ENCODE measurements at places on chromosomes 1 and 21.

GRCh38 chr1:6646499-6647148 is 22.0 kb downstream of the THAP3 start:
- DNase-seq = peak; percentile 51
- H3K4me3 ChIP-seq = no peak overlapping the region
- peaks cover 2% of the 10 kb centered on the region for H3K36me3 ChIP-seq
- H3K27me3 ChIP-seq = no peaks in the 10 kb centered on the region

- DNase-seq = no peak
- no peak overlapping the region for H3K4me3 ChIP-seq
- H3K36me3 ChIP-seq = peaks cover 50% of the 10 kb centered on the region
- no peak overlapping the region for H3K27ac ChIP-seq
- peaks cover 41% of the 10 kb centered on the region for H3K27me3 ChIP-seq
- peaks cover 62% of the 10 kb centered on the region for H3K4me1 ChIP-seq
These were observed 29.2 kb downstream of the MAN1C1 start for GRCh38 chr1:25645637-25646400.

GRCh38 chr21:14657241-14658008 is 111.3 kb upstream of the SAMSN1 start:
- DNase-seq = no peak
- H3K27ac ChIP-seq = no peak overlapping the region
- peaks cover 5% of the 10 kb centered on the region for H3K4me1 ChIP-seq
- H3K36me3 ChIP-seq = peaks cover 2% of the 10 kb centered on the region
- no peak overlapping the region for H3K4me3 ChIP-seq
- H3K27me3 ChIP-seq = no peaks in the 10 kb centered on the region

GRCh38 chr1:6246497-6247467 is 2.8 kb downstream of the HES3 start:
- H3K27ac ChIP-seq = no peak overlapping the region
- DNase-seq = peak; percentile 83
- peaks cover 59% of the 10 kb centered on the region for H3K27me3 ChIP-seq
- H3K4me3 ChIP-seq = peak overlapping the region; percentile 25
- H3K4me1 ChIP-seq = peaks cover 15% of the 10 kb centered on the region

GRCh38 chr1:159076438-159077119 is at the start of gene AIM2:
AIM2 (minus strand) TSS chr1:159076766; CDS start chr1:159073499, 3,267 bp downstream.
- H3K36me3 ChIP-seq = peaks cover 2% of the 10 kb centered on the region
- peaks cover 47% of the 10 kb centered on the region for H3K4me1 ChIP-seq
- DNase-seq = peak; percentile 70
- H3K4me3 ChIP-seq = peak within 1 kb of the TSS; percentile 68
- H3K27me3 ChIP-seq = peaks cover 4% of the 10 kb centered on the region
- H3K27ac ChIP-seq = peak within 1 kb of the TSS; percentile 94

- no peak for DNase-seq
- no peak overlapping the region for H3K4me3 ChIP-seq
- H3K27ac ChIP-seq = no peak overlapping the region
These were observed 28.8 kb upstream of the PTGFRN start for GRCh38 chr1:116880917-116881316.

- no peaks in the 10 kb centered on the region for H3K36me3 ChIP-seq
- no peak overlapping the region for H3K27ac ChIP-seq
- no peaks in the 10 kb centered on the region for H3K27me3 ChIP-seq
- DNase-seq = no peak
- H3K4me1 ChIP-seq = no peaks in the 10 kb centered on the region
- H3K4me3 ChIP-seq = no peak overlapping the region
These were observed 31.1 kb upstream of the SRP9 start for GRCh38 chr1:225746361-225747179.

- H3K27me3 ChIP-seq = peaks cover 40% of the 10 kb centered on the region
- H3K36me3 ChIP-seq = peaks cover 2% of the 10 kb centered on the region
- no peak for DNase-seq
- no peak overlapping the region for H3K4me3 ChIP-seq
- no peaks in the 10 kb centered on the region for H3K4me1 ChIP-seq
- H3K27ac ChIP-seq = no peak overlapping the region
These were observed 52.0 kb downstream of the NBPF6 start for GRCh38 chr1:108502138-108502537.

DNA sequence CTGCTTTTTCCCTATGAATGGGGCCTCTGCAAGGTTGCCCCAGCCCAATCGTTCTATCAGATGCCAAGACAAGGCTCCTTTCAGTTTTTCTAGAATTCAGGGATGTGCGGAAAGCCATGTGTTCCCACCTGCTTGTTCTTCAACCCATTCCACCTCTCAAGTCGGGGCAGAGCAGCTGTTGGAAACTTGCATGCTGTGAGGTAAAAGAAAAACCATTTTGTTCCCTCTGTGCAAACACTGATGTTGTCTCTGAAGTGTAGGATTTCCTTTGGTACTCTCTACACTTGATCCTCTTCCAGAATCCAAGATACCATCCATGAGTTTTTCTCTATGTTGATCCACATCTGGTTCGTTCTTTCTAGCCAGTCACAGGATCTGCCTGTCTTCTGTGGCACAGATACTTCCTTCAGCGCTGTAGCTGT is 7.3 kb downstream of the IER5 start:
- no peak overlapping the region for H3K4me3 ChIP-seq
- DNase-seq = no peak
- no peaks in the 10 kb centered on the region for H3K27me3 ChIP-seq
- H3K27ac ChIP-seq = no peak overlapping the region
- peaks cover 45% of the 10 kb centered on the region for H3K36me3 ChIP-seq
- H3K4me1 ChIP-seq = peaks cover 77% of the 10 kb centered on the region

GRCh38 chr1:162772571-162773154 is 17.8 kb upstream of the HSD17B7 start:
- no peaks in the 10 kb centered on the region for H3K4me1 ChIP-seq
- H3K36me3 ChIP-seq = no peaks in the 10 kb centered on the region
- no peak for DNase-seq

DNA sequence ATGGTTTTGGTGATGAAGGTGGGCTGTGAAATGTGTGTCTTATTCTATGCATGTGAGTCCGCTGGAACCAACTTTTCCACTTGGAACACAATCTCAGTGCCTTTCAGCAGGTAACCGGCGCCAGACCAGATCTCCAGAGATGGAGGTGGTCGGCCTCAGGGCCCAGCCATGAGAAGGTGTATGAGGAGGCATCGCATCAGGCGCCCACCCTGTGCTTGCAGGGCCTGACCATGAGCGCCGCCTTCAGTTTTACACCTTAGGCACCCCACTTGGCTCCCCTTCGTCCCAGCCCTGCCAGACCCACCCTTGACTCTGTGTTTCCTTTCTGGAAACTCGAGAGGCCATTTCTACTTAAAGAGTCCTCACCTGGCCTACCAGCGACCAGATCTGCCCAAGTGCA is 48.6 kb upstream of the ATF3 start:
- peaks cover 7% of the 10 kb centered on the region for H3K4me1 ChIP-seq
- peaks cover 26% of the 10 kb centered on the region for H3K27me3 ChIP-seq
- peak overlapping the region; percentile 48 for H3K27ac ChIP-seq
- H3K36me3 ChIP-seq = peaks cover 1% of the 10 kb centered on the region

DNA sequence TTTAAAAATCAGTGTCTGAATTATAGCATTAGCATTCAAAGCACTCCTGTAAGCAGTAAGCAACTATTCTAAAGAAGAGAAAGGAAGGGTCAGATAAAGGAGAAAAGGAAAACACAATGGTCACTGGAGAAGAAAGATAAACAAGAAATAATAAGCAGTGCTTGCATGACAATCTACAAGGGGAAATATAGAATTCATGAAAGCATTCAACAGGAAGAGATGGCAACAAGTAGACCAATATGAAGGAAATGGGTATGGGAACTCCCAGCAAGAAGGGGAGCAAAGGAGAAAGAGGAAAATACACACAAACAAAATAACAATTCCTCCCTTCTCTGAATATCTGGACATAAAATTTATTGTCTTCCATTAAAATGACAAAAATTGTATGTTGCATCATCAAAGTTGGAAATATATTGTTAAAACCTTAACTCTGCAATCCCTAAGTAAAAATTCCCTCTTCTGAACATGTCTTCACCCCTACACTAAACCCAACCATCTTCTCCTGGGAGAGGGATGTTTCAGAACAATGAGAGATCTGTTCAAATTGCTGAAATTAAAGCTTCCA is 206.3 kb upstream of the SAMSN1 start:
- peaks cover 17% of the 10 kb centered on the region for H3K27me3 ChIP-seq
- no peak overlapping the region for H3K27ac ChIP-seq
- H3K4me1 ChIP-seq = peaks cover 22% of the 10 kb centered on the region
- DNase-seq = no peak
- H3K36me3 ChIP-seq = peaks cover 6% of the 10 kb centered on the region
- H3K4me3 ChIP-seq = no peak overlapping the region

DNA sequence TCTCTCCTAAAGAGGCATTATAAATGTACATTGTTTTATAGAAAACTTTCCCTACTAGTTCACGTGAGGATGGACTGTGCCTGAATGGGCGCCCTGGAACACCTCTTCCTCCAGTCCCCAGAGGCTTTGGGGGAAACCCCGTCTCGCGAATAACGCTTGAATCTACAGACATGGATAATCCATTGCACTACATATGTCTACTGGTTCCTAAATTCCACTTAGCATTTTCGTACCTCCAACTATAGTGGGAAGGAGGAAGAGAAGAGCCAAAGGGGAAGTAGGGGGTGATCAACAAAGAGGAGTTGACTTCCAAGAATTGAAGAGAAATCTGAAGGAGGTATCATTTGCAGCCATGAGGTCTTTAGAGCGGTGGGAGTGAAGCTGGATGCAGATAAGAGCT is 11.1 kb downstream of the BARHL2 start:
- no peak for DNase-seq
- peaks cover 83% of the 10 kb centered on the region for H3K27me3 ChIP-seq
- no peak overlapping the region for H3K27ac ChIP-seq

- H3K27ac ChIP-seq = peak overlapping the region; percentile 69
- H3K4me1 ChIP-seq = peaks cover 14% of the 10 kb centered on the region
- no peak overlapping the region for H3K4me3 ChIP-seq
- no peaks in the 10 kb centered on the region for H3K27me3 ChIP-seq
- DNase-seq = peak; percentile 19
These were observed 200.0 kb downstream of the GABPA start for GRCh38 chr21:25934771-25935224.

GRCh38 chr1:169601096-169601881 is 15.0 kb upstream of the F5 start:
- H3K4me3 ChIP-seq = no peak overlapping the region
- DNase-seq = peak; percentile 12
- H3K36me3 ChIP-seq = peaks cover 6% of the 10 kb centered on the region
- peaks cover 58% of the 10 kb centered on the region for H3K4me1 ChIP-seq
- H3K27ac ChIP-seq = peak overlapping the region; percentile 20

GRCh38 chr1:53986458-53986857 is 31.5 kb downstream of the LDLRAD1 start:
- H3K36me3 ChIP-seq = no peaks in the 10 kb centered on the region
- H3K4me1 ChIP-seq = peaks cover 19% of the 10 kb centered on the region
- H3K27me3 ChIP-seq = peaks cover 1% of the 10 kb centered on the region
- no peak overlapping the region for H3K4me3 ChIP-seq

DNA sequence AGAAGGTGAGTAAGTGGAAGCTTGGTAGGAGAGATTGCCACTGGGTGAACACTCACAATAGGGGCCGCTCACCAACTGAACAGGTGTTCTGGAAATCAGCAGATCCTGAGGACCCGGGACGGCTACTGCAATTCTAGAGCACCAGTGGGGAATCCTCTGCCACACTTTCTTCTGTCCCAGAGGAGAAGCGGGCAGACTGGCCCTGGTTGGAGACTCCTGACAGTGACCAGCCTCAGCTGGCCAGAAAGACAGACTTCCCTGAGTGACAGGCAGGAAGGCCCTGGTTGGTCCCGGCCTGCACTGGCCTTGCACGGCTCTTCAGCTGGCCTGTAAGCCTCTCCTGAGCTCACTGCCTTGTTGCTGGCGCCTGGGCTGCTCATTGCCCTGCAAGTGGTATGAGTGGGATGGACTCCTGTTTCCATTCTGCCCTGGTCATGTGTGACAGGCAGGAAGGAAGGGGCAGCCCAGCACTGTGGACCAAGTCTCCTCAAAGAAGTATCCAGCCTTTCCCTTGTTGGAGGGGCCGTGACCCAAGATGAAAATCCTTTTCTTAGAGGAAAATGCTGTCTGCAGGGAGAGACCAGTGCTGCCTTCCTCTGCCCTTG is 34.5 kb downstream of the MAN1C1 start:
- peaks cover 32% of the 10 kb centered on the region for H3K4me1 ChIP-seq
- peaks cover 19% of the 10 kb centered on the region for H3K27me3 ChIP-seq
- no peak for DNase-seq
- peaks cover 24% of the 10 kb centered on the region for H3K36me3 ChIP-seq

- no peak overlapping the region for H3K27ac ChIP-seq
- H3K4me1 ChIP-seq = peaks cover 12% of the 10 kb centered on the region
- peaks cover 6% of the 10 kb centered on the region for H3K27me3 ChIP-seq
These were observed 12.8 kb upstream of the AADACL4 start for GRCh38 chr1:12630946-12631530.

DNA sequence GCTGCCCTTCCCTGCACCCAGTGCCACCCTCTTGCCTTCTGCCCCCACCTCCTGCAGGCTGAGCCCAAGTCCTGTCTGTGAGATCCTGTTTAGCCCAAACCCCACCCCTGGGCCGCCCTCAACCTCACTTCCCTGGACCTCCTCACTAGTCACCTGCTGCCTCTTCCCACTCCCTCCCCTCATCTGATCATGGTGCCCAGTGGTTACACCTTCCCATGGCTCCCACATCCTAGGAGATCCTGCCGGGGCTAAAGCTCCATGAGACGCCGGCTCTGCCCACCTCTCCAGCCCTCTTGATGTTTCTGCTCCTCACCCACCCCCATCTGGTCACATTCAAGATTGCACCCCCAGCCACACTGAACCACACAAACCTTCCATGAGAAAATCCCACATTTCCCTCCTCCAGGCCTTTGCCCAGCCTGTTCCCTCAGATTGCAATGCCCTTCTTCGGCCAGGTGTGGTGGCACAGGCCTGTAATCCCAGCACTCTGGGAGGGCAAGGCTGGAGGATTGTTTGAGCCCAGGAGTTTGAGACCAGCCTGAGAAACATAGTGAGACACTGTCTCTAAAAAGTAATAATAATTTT is 17.0 kb downstream of the TTC39A start:
- H3K27ac ChIP-seq = no peak overlapping the region
- H3K4me3 ChIP-seq = no peak overlapping the region
- peaks cover 11% of the 10 kb centered on the region for H3K4me1 ChIP-seq
- H3K36me3 ChIP-seq = no peaks in the 10 kb centered on the region
- DNase-seq = no peak

- H3K27ac ChIP-seq = peak overlapping the region; percentile 37
- H3K36me3 ChIP-seq = peaks cover 3% of the 10 kb centered on the region
These were observed 3.3 kb downstream of the TMEM51 start for GRCh38 chr1:15156807-15157380.

DNA sequence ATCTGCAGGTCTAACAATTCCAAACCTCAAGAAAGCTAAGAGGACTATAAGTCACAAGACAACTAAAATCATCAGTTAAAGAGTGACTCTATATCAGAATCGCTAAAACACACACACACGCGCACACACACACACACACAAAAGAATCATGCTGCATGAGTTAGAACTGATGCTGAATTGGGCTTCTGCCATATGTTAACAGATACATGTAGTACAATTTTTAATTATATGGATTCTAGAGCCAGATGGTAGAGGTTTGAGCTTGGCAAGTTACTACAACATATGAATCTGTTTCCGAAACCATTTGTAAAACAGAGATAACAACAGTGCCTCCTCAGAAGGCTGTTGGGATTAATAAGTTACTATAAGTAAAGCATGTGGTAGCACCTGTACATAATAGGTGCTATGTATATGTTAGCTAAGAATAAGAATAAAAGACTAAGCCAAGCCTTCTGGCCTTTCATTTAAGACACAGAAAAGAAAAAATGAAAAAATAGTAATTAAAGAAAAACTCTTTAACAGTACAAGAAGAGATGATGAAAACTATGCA is 17.9 kb downstream of the EPRS1 start:
- peaks cover 3% of the 10 kb centered on the region for H3K4me1 ChIP-seq
- H3K4me3 ChIP-seq = no peak overlapping the region
- H3K27me3 ChIP-seq = no peaks in the 10 kb centered on the region
- no peak overlapping the region for H3K27ac ChIP-seq
- H3K36me3 ChIP-seq = peaks cover 38% of the 10 kb centered on the region

Measured in activated CD4-positive, alpha-beta T cell treated with anti-CD3 and anti-CD28 coated beads, Interleukin-2, amount 10 ng/mL, durations not matched to agents 7 days and 5 days (primary cell).